ENCODE measurements at places on chromosomes 11 and 22. TPM values are rescaled to one million over a fixed set of nuclear protein-coding genes. Genes with fewer than 3 reads are reported as not detected.
A peak's percentile ranks its signal among the peaks of the same experiment; 100 is the strongest.

GRCh38 chr11:102487214-102487613 lies 34.6 kb upstream of the TMEM123 start:
- no peak for DNase-seq

DNA sequence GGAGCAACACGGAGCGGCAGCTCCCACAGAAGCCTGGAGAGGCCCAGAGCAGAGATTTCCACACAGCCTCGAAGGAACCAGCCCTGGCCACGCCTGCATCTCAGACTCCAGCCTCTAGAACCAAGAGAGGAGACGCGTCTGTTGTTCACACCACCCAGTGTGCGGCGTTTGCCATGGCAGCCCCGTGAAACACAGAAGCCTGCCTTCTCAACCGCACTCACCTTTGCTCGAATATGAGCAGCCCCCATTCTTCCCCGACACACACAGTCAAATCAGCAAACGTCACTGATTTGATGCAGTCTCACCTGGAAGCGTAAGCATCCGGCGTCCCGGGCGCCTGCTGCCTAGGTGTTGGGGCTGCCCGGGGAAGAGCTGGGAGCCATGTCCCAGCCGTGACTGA lies 14.2 kb upstream of the TALDO1 start:
- DNase-seq, result no peak

- no peak for DNase-seq
Measured at GRCh38 chr22:25795478-25795877, 53.5 kb downstream of the MYO18B start.

DNA sequence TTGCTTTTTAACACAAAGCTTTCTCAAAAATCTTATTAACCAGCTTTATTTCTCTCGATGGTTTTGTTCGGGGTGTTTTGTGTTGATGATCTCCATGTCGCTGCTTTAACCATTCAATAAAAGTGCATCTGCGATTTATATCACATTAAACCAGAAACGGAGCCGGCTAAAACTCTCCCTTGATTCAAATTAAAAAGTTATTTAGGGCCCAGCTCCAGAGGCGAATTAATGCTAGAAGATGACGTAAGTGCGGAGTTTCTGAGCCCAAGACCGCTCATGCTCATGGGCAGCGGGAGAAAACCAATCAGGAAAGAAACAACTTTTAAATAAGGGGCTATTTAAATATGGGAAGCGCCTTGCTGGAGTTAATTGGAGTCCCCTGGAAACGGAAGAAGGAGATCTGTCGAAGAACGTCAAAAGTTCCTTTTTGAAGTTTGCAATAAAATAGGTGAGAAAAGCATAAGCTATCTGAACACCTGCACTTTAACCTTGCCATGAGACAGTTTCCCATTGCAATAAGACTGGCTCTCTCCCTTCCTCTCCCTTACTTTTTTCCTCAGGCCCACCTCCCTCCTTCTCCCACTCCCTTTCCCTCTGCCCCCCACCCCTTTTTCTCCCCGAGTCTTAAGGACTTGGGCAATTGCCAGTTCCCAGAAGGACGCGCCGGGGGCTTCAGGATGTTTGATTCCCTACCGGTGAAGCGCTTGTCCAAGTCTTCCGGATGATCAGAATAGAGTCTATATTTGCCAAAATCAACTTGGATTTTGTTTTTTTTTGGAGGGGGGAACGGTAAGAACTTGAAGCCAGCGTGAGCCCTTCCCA lies 1.9 kb upstream of the DBX1 start:
- DNase-seq, result no peak

DNA sequence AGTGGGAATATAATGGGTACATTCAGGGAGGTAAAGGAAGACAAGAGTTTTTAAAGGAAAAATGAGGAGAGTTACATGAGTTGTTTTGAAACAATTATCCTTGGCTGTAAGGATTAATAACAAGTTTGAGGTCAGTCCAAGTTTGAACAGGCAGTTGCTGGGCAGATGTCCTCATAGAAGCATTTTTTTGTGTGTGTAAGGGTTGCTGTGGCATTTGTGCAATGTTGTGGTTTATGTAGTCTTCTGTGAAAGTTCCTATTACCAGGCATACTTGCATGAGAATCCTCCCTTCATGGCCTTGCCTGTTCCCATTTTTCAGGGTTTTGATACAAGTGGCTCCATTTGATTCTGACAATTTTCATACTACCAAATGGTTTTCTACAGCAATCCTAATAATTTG lies 400.2 kb downstream of the KCNA4 start:
- DNase-seq, result no peak

DNA sequence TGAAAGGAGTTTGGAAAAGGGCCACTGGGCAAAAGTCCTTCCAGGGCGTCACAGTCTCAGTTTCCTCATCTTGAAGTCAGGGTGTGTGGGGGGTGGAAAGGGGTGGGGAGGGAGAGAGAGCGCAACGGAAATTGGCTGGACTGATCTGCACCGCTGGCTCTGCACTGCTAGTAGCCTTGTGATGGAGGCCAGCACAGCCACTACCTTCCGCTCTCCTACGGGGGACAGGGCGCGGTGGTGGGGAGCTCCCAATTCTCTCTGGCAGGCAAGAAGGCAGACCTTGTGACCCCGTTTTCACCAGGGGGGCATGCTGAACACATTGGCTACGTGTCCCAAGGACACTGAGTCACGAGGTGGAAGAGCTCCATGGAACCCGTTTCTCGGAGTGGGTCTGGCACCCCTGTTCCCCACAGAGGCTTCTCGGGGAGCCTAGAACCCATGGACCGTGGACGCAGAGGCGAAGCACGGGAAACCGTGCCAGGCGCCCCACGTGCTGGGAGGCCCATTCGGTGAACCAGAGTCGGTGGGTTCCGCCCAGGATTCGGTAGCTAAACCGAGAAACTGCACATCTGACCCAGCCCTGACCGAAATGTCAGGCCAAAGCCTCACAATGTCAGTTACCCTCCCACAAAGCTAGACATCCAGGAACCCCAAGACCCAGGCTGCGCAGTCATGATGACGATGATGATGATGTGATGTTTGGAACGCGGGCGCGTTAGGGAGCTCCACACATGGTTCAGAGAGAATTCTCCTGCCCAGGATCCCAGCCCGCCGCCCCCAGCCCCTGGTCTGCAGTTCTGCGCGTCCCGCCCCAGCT lies 28.3 kb upstream of the WNT11 start:
- peak; percentile 48 for DNase-seq

GRCh38 chr22:46406791-46407190 lies 71.3 kb downstream of the TRMU start:
- DNase-seq, result no peak

- DNase-seq, result no peak
Measured at GRCh38 chr11:115623021-115623451, 118.8 kb upstream of the CADM1 start.

GRCh38 chr11:95853138-95853537 lies 62.8 kb downstream of the CEP57 start:
- no peak for DNase-seq

DNA sequence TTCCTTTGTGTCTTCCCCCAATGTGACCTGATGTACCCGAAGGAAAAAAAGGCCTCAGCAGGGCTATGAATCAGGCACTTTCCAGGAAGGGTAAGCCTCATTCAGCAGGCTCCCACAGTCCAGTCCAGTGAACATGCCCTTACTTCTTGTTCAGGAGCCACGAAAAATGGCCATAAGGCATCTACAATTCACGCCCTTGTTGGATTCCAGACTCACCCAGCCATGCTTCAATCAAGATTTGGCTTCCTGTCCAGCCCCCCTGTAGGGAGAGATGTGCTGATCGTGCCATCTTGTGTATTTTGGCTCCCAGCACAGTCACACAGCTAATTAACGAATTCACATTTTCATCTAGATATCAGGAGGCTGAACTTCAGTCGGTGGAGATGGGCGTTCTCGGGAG lies 9.9 kb upstream of the KCNJ5 start:
- no peak for DNase-seq

DNA sequence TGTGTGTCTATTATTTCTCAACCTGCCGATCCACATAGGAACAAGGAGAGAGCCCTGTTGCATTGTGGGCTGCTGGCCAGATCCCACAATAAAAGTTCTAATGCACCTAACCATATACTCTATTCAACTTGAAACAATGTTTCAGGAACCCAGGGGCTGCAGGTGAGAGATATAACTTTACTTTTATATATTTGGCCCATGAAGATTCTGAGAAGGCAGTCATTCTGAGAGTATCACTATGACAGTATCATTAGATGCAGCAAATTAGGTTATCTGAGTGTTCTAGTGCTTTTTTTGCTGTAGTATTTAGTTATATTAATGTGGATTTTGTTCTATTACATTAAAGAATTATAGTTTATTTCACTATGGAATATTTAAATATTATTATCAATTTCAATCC lies 655.1 kb upstream of the ARHGAP42 start:
- no peak for DNase-seq

DNA sequence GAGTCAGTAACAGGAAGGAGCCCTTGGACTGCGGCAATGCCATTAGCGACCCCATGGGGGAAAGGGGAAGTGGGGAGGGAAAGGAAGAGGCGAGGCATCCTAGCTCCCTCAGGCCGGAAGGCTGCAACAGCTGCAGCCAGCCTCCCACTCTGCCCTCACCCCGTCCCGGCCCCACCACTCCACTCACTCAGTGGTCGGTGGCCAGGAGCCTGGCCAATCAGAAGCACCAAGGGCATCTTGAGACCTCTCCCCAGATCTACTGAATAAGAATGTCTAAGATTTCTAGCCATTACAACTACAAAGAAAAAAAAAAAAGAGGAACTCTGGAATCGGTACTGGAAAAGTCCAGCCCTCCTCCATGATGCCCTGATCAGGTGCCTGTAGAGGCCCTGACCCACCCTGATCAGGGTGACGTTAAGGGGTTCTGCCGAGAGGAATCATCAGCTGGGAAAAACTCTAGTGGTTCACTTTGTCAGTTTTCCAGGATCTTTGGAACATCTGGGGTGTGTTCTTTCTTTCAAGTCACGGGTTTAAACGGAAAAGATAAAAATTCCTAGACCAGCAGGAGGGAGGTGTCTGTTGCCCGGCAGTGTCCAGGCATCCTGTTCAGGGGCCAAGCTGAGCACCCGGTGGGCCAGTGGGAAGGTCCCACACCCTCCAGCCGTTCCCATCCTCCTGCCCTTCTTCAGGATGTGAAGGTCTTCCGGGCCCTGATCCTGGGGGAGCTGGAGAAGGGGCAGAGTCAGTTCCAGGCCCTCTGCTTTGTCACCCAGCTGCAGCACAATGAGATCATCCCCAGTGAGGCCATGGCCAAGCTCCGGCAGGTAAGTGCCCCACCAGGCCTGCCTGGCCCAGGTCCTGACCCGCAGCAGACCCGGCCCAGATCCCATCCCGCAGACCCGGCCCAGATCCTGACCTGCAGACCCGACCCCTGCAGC lies 14.4 kb downstream of the OAF start:
- DNase-seq, result no peak

DNA sequence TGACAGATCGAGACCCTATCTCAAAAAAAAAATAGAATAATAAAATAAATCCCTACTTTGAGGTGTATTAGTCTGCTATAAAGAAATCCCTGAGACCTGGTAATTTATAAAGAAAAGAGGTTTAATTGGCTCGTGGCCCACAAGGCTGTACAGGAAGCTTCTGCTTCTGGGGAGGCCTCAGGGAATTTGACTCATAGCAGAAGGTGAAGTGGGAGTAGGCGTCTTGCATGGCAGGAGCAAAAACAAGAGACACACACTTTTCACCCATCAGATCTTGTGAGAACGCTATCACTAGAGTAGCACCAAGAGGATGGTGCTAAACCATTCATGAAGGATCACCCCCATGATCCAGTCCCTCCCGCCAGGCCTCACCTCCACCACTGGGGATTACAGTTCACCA lies 29.2 kb downstream of the CDPF1 start:
- peak; percentile 8 for DNase-seq

DNA sequence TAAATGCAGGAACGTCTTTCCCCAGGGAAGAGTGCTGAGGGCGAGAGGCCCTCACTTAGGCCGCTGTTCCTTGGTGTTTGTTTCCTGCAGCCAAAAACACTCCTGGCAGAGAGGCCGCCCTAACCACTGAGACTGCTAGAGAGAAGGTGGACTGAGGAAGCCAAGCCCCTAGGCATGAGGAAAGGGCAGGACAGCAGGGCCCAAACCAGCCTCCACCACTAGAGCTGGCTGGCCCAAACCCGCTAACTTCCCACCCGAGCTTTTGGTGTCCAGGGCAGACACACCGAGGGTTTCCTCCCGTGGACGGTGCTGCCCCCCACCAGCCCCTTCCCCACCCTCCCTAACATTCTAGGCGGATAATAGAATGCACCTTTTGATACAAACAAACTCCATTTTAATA lies 6.0 kb downstream of the FGF19 start:
- no peak for DNase-seq

GRCh38 chr11:121450401-121450800 lies 1.7 kb upstream of the SORL1 start:
- DNase-seq, result no peak

GRCh38 chr22:46373159-46373558 lies 37.6 kb downstream of the TRMU start:
- DNase-seq, result no peak

GRCh38 chr11:63870351-63871140 lies 31.6 kb downstream of the MARK2 start:
- DNase-seq, result no peak

DNA sequence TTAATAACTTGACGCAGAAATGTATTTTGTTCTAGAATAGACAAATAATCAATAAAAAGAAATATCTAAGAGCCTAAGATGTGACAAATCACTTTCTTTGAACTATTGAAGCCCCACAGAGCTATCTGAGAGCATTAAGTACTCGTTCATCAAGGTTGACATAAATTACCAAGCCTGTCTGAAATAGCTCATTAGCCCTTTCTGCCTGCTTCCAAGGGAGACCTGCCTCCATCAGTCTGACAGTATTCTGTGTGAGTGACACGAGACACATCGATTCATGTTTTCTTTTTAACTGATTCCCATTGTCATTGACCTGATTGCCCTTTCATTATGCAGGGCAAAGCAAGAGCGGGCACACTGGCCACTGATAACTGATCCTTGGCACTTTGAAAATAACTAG lies 347.5 kb downstream of the KCNA4 start:
- no peak for DNase-seq

DNA sequence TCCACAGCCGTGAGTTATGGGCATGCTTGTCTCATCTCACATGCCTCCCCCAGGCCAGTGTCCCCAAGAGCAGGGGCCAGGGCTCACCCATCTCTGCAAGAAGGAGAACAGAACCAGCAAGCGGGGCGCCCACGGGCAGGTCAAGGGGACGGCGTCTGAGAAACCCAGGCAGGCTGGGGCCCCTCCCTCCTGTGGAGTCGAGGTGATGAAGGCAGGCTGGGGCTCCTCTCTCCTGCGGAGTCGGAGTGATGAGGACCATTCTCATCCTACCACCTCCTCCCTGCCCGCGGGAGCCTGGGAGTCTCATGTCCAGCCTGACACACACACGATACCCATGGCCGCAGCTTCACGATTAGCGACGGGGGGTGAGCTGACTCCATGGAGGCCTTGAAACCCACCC lies 141.9 kb downstream of the CTTN start:
- no peak for DNase-seq

RPL27A gene
- total RNA-seq, result 959 TPM

C11orf71 gene
- 6.4 TPM for total RNA-seq

SHISA8 gene
- 2.3 TPM for total RNA-seq

PAAF1 gene
- total RNA-seq, result 34.9 TPM

IMMP1L gene
- total RNA-seq, result 20.7 TPM

UCP2 gene
- 244 TPM for total RNA-seq

LRRC4C gene
- total RNA-seq, result not detected

OR51L1 gene
- not detected for total RNA-seq

BRMS1 gene
- total RNA-seq, result 35.9 TPM

OR8D4 gene
- not detected for total RNA-seq
